ENCODE measurements at places on chromosomes 12 and 14.

- DNase-seq = no peak
These were observed 5.4 kb upstream of the PELI2 start for GRCh38 chr14:56112781-56113180.

DNA sequence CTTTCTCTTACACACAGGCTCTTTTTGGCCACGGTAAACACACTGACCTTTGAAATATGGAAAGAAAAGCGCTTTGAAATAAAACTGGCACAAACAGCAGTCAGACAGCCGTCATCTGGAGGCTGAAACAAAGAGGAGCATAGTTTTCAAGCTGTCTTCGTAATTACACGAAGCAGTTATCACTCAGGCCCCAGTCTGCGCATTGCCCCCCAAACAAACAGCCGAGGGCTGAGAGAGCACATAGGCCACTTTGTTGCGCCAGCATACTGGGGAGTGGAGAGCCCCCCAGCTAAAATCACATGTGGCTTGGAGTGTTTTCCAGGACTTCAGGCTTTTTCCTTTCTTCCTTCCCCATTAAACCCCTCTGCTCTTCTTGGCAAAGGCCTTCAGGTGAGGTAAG lies 142.9 kb upstream of the BTG1 start:
- DNase-seq = no peak

GRCh38 chr14:53295985-53296582 lies 143.0 kb upstream of the DDHD1 start:
- DNase-seq = no peak

- DNase-seq = no peak
These were observed 36.7 kb upstream of the GNG2 start for GRCh38 chr14:51823706-51824105.

DNA sequence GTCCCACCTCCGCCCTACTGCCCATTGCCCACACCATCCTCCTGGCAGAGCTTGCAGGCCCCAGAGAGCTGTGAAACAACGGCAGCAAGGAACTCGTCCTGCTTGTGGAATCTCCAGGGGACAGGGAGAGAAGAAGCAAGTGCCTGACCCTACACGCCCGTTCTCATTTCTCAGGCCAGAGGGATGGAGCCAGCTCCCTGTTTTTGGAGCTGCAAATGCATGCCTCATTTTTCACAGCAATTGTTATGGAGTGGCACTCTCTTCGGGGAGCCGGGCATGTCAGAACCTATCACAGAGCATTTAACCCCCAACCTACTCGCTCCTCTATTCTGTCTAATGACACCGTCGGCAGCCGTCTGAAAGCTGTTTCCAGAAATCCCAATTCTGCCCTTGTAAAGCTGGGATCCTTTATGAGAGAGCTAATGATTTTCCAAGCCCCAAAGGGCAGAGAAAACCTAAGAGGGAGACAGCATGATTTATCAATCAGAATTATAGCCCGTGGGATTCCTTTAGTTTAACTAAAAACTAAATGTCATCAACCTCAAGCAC lies 222.3 kb upstream of the NOS1 start:
- no peak for DNase-seq

GRCh38 chr14:36579573-36580140 lies 2.8 kb downstream of the NKX2-8 start:
- DNase-seq = no peak

GRCh38 chr12:19572920-19573558 lies 133.7 kb downstream of the AEBP2 start:
- no peak for DNase-seq

DNA sequence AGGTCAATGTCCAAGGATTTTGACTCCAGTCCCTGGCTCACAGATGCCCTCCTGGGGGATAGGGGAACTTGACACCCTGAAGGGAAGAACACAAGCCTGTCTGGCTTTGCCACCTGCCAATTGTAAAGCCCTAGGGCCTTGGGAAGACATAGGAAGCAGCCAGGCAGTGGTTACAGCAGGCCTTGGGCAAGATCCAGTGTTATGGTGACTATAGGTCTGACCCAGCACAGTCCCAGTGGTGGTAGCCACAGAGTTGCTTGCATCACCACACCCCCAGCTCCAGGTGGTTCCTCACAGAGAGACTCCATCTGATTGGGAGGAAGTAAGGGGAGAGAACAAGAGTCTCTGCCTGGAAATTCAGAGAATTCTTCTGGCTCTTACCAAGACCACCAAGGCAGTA lies 24.2 kb downstream of the OR6C68 start:
- DNase-seq = no peak

- DNase-seq = no peak
These were observed 36.4 kb upstream of the SMOC1 start for GRCh38 chr14:69842686-69843420.

DNA sequence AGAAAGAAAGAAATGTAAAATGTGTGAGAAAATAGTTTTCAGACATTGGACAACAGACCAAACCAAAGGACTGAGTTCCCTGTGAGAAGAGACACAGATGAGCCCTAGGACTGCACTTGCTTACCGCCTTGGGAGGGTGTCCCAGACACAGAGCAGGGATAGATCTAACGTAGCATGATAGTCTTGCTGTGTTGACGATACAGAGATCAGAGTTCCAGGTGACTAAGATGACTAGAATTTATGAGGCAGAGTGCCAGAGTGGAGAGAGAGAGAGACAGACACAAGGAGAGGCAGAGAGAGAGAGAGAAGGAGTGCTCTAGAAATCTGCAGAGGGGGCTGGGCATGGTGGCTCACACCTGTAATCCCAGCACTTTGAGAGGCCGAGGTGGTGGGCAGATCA lies 148.2 kb upstream of the LMNTD1 start:
- DNase-seq = no peak
